Midbrain (tissue), 1 donor: ENCODE measurements at places on chromosomes 2 and 18.

DNA sequence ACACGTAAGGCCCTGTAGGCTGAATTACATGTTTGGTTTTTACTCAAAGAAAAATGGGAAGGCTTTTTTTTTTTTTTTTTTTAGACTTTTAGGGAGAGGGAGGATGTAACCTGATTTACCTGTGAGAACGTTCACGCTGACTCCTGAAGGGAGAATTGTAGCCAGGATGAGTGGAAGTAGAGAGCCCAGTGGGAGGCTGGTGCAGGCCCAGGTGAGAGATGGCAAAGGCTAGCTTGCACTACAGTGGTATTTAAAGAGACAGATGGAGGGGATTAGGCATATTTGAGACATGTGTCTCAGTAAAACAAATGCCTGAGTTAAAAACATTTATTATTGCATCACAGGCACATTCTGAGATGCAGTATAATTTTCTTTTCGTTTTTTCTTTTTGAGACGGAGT, 107.9 kb downstream of the CCDC85A start:
- no peak for DNase-seq

- DNase-seq, result no peak
Observed at GRCh38 chr2:225052703-225053102, 10.4 kb upstream of the DOCK10 start.

DNA sequence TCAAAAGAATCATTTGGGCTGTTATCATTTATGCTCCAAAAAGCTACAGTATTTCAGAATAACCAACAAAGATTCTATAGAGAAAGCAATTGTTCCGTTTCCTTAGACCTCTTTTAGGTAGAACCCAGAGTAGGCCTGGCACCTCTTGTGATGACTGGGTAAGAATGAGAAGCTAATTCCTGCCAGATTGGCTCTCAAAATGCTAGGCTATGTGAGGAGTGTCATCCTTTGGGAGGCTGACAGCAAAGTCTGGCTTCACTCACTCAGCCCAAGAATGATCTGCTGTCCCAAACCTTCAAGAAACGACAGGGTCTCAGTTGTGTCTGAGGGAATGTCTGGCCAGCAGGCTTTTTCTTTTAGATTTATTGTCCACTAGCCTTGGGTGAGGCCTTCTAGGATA, 4.5 kb downstream of the CERS6 start:
- DNase-seq, result no peak

DNA sequence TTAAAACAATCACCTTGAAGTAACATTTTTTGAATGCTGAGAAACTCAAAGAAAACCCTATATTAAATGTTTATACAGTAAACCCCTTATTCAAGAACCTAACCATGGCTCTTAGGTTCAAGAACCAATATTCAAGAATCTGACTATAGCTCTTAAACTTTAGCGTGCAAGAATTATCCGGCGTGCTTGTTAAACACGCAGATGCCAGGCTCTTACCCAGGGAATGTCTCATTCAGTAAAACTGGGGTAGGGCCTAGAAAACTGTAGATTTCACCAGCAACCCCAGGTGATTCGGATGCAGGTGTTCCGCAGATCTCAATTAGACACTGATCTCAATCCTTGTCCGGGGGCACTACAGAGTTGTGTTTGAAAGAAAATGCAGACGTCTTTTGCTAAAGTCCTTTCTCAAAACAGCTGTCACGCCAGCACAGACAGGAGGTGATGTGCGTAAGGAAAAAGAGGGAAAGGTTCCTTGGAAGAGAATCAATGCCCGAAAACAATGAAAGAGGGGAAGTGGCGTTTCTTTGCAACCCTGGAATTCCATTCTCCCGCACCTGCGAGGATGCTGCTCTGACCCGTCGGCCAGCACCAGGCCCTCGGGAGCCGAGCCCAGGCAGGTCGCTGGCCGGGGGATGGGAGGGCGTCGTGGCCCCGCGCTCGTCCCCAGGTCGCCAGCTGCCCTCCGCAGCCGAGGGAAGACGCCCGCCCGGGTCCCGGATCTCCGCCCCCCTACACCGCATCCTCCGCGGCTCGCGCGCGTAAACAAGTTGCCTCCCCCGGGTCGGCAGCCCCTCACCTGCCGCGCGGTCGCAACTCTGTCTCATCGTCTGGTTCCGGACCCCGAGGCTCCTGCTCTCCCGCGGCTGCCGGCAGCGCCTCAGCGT, 851 bp downstream of the EIF2AK3 start:
- DNase-seq, result no peak

DNA sequence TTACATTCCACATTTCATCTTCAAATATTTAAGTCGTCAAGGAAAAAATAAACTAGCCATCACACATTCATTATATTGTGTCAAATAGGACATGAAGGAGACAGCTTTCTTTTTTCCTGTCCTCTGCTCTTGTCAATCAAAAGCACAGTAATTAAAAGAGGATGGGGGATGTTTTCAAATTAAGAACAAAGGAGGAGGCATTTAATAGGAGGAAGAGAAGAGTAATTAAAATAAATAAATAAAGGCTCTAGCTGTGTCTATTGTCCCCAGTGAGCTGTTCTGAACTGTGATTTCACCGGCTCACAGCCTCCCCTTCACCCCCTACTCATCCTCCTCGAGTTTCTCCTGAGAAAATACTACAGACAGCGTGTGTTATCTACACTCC, 1377.1 kb upstream of the PIK3C3 start:
- no peak for DNase-seq

DNA sequence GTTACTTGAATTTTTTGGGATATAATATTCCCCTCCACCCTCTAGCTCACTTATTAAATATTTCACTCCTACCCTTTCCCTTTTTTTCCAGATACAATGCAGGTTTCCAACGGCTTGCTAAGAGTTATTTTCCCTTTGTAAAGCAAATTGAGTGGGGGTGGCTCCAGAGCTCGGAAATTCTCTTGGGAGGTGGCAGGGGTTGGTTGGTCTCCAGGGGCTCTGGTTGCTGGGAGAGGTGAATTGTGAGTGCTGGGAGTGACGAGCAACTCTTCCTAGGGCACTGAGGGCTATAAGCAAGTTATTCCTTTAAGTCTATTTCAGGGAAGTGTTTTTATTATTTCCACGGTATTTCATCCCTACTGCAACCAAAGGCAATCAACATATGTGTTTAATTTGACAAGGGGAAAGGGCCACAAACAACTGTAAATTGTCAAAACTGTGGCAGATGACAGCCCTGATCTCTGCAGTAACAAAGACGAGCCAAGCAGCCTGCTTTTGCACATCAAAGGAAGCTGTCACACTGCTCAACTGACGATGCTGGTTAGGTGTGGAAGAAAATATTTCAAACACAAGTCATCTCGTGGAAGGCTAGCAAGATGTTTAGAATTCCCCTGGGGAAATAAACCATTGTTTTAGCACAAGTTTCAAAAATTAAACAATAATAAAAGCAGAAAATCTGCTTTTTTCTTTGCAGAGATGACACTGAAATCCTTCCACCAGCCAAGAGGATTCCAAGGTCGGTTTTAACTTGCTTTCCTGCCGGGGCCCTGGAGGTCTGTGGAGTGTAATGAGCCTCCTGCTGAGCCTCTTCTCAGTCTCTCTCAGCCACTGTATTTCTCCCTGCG, 34.8 kb upstream of the ASXL2 start:
- DNase-seq, result no peak

- DNase-seq, result no peak
Observed at GRCh38 chr2:183495589-183496267, 371.5 kb downstream of the NUP35 start.

- DNase-seq, result no peak
Observed at GRCh38 chr2:29426354-29426753, 311.1 kb downstream of the CLIP4 start.

GRCh38 chr18:58966704-58967103, 102.0 kb downstream of the ZNF532 start:
- DNase-seq, result no peak
